ENCODE measurements at places on chromosomes 6 and 20.
A peak's percentile ranks its signal among the peaks of the same experiment; 100 is the strongest.

DNA sequence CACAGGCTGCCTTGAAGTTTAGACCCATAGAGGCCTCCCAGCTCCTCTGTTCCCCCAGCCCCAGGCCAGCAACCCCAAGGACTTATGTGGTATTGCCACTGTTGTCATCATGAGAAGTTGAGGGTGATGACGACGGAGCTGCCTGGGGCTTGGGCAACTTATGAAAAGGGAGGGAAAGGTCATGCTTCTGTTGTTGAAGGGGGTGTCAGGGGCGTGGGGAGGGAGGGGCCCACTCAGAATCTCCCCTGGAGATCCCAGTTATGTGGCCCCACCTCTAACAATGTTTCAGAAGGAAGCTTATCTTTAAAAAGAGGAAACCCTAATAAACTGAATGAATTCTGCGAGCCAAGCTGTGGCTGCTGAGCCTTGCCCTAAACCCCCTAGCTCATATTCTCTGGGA, 4.2 kb downstream of the ADTRP start:
- no peak for DNase-seq

- peak; percentile 96 for DNase-seq
Measured at GRCh38 chr6:154932515-154933027, 62.5 kb upstream of the TIAM2 start.

- no peak for DNase-seq
Measured at GRCh38 chr6:51489133-51489532, 598.3 kb downstream of the PKHD1 start.

DNA sequence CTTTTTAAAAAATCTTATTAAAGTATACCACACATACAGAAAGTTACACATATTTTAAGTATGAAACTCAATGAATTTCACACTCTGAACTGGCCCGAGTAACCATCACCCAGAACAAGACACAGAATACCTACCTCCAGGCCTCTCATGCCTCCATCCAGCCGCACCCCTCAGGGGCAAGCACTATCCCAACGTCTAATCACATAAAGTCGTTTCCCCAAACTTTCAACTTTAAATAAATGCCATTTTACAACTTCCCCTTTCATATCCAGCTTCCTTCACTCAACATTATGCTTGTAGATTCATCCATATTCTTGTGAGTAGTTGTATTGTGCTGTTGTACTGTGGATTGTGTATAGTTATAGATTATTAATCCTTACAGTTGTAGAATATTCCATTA, 539.1 kb downstream of the CD83 start:
- DNase-seq: no peak

GRCh38 chr6:126167726-126168125, 172.2 kb upstream of the CENPW start:
- DNase-seq: no peak

- DNase-seq: no peak
Measured at GRCh38 chr6:32858194-32858593, 4.2 kb downstream of the PSMB9 start.

DNA sequence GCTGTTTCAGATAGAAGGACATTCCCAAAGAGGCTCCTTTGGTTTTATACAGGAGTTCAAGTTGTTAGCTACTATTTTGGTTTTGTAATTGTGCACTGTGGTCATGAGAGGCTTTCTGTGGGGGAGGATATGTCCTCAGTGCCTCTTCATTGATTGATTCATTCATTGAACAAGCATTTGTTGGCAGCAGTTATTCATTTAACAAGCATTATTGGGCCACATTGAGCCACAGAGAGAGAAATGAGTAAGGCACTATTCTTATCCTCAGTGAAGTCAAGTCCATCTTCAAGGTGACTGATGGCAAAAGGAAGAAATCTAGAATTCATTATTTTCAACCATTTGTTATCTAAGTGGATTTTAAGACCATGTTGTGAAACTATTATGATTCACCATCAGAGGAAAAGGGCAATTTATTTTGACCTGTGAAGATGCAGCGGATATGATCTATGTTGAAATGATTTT, 697.2 kb upstream of the CITED2 start:
- DNase-seq: no peak

- no peak for DNase-seq
Measured at GRCh38 chr6:18359237-18359885, 27.8 kb upstream of the RNF144B start.

DNA sequence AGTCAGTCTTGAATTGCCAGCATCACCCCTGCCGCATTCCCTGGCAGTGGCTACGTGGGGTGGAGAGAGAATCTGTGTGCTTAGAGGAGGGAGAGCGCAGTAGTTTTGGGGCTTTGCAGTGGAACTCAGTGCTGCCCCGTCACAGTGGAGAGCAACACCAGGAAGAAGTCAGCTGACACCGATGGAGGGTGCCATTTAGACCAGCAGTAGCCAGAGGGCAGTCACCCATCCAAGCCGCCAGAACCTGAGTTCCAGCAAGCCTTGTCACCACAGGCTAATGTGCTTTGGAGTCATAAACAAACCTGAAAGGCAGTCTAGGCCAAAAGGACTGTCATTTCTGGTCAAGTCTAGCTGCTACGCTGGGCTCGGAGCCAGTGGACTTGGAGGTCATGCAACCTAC, 22.0 kb upstream of the PERP start:
- peak; percentile 53 for DNase-seq

- DNase-seq: no peak
Measured at GRCh38 chr6:134758621-134759020, 191.3 kb downstream of the ALDH8A1 start.

DNA sequence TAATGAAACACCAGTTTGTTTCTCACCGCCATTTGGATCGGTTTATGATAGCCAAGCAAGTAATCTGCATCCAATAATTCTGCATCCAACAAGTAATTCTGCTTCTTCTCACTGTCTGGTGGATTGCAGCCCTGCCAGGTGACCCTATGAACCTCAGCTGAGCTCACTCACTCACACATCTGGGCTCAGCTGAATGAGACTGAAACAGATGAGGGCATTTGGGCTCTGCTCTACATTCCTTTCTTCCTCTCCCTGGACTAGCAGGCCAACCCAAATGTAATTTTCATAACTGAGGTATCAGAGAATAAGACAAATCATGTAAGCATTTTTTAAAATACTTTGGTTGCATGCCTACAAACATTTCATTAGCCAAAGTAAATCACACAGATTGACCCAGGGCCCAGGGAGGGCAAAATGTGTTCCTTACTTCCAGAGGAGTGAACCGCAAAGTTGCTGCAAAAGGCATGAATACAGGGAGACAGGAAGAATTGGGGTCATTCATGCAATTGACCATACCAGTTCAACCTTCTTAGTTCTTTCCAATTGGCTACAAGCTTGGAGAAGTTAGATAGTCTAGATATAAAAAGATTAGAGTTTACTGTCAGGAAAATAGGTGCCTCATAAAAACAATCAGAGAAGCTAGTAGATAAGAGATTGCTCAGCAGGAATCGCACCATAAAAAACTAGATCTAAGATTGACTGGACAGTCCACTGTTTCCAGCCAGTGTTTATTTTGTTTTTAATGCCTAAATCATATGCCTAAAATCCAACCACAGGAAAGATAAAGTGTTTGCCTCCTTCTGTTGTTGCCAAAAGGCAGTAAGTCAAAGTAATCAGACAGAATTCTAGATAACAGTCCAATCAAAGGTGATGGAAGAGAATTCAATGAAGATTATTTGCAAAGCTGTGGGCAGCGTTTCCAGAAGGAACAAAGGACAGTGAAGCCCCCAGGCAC, 43.7 kb downstream of the CBLN4 start:
- DNase-seq: no peak

GRCh38 chr20:10856237-10857015, 182.6 kb upstream of the JAG1 start:
- DNase-seq: no peak

- DNase-seq: no peak
Measured at GRCh38 chr6:149114167-149114566, 203.3 kb upstream of the TAB2 start.

GRCh38 chr20:61311656-61312387, 59.8 kb downstream of the CDH4 start:
- no peak for DNase-seq

DNA sequence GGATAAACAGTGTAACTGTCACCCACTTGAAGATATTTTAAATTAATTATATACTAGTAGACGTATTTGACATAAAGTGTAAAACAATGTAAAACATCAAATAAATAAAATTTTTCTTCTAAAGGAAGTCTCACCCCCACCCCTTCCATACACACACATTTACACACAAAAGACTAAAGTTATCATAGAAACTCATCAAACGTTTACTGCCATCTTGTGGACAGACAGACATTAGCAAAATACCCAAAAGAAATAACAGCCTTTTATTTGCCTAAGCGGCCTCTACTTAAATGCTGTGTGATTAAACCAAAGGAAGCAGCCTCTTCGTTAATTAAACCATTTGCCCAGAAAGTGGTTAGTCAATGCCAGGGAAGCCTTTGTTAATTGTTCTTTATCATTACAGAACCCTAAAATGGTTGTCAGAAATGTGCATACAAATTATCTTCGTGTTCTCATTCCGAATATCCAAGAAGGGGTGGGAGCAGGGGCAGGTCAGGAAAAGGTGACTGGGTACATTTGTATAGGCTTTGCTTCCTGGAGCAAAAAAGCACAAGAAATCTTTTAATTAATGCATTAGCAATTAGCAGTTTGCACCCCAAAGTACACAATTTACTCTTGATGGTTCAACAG, 176.2 kb upstream of the SASH1 start:
- DNase-seq: peak; percentile 76

DNA sequence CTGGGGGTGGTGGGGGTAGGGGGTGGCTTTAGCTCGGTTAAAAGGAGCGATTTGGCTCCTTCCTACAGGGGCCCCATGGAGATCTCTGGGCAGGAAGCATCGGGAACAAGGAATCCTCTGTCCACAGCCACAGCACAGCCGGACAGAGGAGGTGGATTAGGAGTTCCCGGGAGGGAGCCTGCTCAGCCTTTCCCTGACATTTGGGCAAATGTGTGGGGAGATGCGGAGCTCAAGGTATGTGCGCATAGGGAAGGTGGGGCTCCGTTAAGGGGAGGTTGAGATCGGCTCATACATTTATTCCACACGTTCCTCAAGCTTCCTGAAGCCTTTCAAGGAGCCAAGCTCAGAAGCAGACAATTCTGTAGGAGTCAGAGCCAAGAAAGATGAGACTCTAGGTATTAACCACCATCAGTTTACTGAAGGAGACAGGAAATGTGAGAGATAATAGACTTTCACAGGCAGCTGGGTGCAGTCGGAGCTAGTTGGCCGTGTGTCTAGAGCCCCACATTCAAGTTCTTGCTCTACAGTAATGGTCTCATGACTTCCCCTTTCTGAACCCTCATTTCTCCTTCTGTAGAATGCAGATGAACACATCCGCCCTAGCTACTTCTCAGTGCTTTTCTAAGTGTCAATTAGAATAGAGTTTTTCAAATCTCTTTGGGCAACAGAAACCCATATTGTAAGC, 40.8 kb upstream of the EPB41L1 start:
- DNase-seq: no peak

GRCh38 chr6:108807928-108808327, 40.3 kb upstream of the ARMC2 start:
- no peak for DNase-seq

GRCh38 chr6:109794201-109794923, 103.3 kb downstream of the FIG4 start:
- no peak for DNase-seq

DNA sequence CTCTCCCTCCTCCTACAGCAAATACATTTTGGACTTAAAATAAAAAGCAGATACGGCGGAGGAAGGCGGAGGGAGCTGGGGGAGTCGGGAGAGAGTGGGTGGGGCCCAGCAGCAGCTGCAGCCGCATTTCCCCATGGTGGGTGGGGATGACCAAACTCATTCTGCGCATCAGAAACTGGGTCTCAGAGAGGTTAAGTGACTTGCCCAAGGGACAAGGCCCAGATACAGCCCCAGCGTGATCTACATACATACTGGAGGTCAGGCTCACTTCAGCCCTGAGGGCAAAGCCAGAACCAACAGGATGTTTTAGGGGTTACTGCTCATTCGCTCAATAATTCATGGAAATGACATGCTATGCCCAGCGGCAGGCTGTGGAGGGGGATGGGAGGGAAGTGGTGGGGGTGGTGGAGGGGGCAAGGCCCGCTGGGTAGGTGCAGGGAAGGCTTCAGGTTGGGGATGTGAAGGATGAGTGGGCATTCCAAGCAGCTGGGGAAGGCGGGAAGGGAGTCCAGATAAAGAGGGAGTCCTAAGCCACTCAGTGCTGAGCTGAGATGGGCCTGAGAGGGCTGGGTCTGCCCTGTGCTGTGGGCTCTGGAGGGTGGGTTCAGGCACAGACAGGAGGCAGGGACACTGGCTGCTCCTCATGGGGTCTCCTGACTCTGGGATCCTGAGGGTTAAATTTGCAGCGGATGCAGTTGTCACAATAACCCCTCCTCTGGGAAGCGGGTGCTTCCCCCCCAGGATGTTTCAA, 31.0 kb downstream of the DLGAP4 start:
- DNase-seq: peak; percentile 37

DNA sequence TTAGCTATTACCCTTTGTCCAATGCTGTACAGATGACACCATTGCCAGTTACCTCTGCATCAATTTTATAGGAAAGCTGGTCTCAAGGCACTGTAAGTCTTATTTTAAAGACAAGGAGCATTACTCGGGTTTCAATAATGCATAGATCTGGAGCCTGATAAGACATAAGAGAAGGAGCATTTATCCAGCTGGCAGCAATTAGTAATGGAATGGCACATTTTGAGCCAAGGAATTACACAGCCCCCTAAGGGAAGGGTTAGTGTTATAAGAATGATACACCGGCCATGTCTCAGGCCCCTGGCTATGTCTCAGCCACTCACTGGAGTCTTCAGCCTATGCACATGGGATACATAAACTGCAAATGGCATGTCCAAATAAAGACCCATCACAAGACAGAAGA, 23.1 kb upstream of the TMEM242 start:
- DNase-seq: no peak

DNA sequence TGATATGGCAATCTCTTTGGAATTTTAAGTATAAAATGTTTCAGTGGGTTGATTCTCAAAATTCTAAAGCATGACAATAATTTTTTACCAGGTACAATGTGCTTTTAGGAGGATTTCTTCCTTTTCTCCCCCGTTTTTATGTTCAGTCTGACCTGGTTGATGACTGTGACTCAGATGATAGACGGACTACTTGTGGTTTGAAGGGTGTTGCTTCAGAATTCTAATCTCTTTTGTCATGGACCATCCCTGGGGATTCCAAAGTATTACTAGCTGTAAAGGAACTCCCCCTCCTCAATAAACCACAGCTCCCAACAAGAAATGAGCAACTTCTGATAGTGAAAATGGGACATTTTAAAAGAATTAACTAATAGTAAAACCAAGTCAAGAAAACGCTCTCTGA, 34.9 kb upstream of the TNFAIP3 start:
- peak; percentile 19 for DNase-seq

Data from mesendoderm (in vitro differentiated cells).